ENCODE measurements at places on chromosomes 11 and 22.

- DNase-seq = no peak
Measured at GRCh38 chr22:50319503-50319951, 7.3 kb downstream of the DENND6B start.

- peak; percentile 48 for DNase-seq
Measured at GRCh38 chr22:22710719-22711531, 66.5 kb downstream of the GGTLC2 start.

DNA sequence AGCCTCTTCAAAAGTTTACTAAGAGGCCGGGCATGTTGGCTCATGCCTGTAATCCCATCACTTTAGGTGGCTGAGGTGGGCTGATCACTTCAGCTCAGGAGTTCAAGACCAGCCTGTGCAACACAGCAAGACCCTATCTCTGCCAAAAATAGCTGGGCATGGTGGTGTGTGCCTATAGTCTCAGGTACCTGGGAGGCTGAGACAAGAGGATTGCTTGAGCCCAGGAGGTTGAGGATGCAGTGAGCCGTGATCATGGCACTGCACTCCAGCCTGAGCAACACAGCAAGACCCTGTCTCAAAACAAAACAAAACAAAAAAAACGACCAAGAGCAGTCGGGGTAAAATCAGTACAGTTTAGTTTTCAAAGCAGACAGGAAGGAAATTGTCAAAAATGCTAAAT lies 4.7 kb upstream of the ADSL start:
- no peak for DNase-seq

- DNase-seq = no peak
Measured at GRCh38 chr11:44903035-44903434, 47.6 kb downstream of the TP53I11 start.

GRCh38 chr11:72423840-72424239 lies 10.5 kb downstream of the CLPB start:
- no peak for DNase-seq

DNA sequence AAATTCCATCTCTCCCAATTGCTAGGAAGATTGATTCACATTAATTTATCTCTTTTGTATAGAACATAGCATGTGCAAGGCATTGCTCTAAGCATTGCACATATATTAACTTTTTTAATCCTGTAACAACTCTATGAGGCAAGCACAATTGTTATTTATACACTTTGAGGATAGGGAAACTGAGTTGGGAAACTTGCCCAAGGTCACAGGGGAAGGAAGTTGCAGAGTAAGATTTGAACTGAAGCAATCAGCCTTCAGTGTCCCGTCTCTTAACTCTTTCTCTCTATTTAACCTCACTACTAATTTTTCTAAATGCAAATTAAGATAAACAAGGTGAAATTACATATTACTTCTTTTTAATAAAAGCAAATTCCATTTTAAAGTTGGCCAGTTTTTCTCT lies 22.2 kb downstream of the OR56B4 start:
- DNase-seq = no peak

GRCh38 chr22:42077486-42078125 lies 1.9 kb upstream of the SMDT1 start:
- no peak for DNase-seq

- DNase-seq = no peak
Measured at GRCh38 chr22:48950151-48950915, 877.3 kb downstream of the BRD1 start.

DNA sequence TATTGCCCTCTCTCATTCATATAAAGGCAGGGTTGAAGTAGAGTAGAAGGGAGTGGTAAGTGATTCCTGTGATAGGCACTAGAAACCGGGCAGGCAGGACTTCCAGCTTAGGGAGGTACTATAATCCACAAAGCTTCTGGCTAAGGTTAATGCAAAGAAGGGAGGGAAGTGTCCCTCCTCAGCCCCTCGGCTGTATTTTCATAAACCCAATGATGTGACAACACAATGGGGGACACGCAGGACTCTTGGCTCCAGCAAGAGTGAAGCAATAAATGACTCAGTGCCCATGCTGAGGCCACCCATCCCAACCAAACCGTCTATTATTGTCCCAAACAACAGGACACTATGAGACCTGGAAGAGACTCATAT lies 90.7 kb downstream of the ETS1 start:
- no peak for DNase-seq

- DNase-seq = no peak
Measured at GRCh38 chr11:16935518-16936302, 78.5 kb downstream of the PLEKHA7 start.

- DNase-seq = peak; percentile 69
Measured at GRCh38 chr11:15816260-15816871, 540.0 kb downstream of the SOX6 start.

Measured in T-helper 2 cell (primary cell).